Activated T-helper 9 cell treated with anti-CD3 and anti-CD28 coated beads, Interleukin-2, amount 50 U/mL, for 16 hours (primary cell): ENCODE measurements at places on chromosomes 11 and 22.
A peak's percentile ranks its signal among the peaks of the same experiment; 100 is the strongest.

- DNase-seq = no peak
These were observed 105.5 kb downstream of the KCNQ1OT1 start for GRCh38 chr11:2594267-2594666.

DNA sequence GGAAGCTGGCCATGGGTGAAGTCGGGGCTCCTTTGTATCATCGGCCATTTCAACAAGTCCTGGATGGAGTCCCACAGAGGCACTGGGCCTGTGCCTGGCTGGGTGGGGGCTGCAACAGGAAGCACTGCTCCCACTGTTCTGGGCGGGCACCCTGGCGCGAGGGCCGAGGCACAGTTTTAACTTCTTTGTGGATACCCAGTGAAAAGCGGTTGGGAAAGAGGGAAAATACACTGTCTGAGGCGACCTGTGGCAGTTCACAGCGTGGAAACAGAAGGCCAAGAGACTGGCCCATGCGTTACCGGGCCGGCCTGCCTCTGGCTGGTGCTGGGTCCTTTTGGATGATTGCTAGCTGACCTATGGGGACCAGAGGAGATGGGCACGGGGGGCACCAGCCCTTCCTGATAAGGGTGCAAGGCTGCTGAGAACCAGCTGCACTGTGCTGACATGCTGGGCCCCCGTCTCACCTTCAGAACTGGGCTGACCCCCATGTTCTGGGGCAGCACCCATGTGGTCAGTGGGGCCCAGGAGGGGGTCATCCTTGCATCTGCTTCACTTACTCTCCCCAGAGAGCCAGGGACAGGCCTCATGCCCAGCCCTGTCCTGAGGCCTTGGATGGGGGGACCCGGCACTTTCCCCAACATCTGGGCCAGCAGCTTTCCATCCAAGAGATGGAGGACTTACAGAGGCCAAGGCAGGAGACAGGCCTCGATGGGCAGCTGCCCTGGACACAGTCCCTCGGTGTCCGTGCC lies 4.2 kb downstream of the OVOL1 start:
- DNase-seq = no peak

DNA sequence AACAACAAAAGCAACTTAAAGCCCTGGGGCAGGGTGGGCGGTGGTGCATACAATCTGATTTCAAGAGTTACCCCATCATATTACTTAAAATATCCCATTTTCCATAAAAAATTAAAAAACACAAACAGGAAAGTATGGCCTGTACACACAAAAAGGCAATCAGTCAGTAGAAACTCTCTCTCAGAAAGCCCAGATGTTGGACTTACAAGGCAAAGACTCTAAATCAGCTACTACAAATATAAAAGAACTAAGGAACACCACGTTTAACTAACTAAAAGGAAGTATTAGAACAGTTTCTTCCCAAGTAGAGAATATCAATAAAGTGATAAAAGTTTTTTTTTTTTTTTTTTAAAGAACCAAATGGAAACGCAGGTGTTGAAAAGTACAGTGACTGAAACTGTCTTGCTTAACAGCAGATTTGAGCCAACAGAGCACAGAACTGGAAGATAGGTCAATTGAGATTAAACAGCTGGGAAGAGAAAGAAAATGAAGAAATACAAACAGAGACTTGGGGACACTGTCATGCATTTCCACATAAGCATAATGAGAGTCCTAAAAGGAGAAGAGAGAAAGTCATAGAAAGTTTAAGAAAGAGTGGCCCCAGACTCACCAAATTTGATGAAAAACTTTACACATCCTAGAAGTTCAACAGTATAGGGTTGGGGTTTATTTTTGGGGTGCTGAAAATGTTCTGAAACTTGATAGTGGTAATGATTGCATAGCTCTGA lies 8.6 kb downstream of the SC5D start:
- DNase-seq = no peak

DNA sequence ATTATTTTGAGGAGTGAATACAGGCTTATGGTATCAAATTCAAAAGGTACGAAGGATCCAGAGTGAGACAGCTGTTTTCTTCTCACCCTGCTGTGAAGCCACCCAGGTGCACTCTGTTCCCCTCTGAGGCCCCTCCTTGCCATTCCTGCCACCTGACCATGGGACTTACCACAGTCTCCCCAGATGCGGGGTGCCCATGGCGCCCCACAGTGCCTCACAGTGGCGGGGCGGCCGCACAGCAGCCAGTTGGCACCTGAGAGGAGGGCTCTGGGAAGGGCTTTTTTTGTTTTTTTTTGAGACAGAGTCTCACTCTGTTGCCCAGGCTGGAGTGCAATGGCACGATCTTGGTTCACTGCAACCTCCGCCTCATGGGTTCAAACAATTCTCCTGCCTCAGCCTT lies 151.7 kb downstream of the CEP164 start:
- no peak for DNase-seq

DNA sequence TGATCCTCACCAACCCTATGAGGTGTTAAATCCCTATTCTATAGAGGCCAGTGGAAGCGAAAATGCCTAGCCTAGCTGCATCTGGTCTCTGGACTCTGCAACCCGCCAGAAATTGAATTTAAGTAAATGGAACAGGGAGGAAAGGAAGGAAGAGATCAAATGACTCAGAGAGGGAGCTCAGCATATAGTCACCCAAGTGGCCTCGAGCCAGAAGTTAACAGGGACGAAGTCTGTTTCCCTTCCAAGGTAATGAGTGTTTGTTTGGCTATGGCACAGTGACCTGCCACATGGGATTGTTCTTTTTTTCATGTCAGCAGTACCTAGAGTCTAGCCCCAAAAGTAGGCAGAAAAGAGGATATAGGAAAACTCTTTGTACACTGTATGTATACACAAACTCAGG lies 66.3 kb downstream of the PAK1 start:
- no peak for DNase-seq

DNA sequence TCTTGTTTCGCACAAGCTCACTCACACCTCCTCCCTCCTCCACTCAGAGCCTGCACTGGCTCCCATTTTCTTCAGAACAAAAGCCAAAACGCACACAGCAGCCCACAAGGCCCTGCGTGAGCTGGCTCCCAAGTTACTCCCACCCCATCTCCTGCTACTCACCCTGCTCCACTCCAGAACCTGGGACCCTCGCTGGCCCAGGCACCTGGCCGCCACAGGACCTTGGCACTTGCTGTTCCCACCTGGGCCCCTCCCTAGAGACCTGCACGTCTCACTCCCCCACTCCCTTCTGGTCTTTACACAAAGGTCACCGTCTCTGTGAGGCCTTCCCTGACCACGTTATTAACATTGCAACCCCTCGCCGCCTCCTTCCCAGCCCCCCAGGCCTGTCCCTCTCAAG lies 945 bp upstream of the MFNG start:
- DNase-seq = no peak

- DNase-seq = no peak
These were observed 684.9 kb upstream of the CCDC90B start for GRCh38 chr11:83971063-83971462.

- DNase-seq = no peak
These were observed 1.1 kb upstream of the IGSF9B start for GRCh38 chr11:133957900-133958299.

DNA sequence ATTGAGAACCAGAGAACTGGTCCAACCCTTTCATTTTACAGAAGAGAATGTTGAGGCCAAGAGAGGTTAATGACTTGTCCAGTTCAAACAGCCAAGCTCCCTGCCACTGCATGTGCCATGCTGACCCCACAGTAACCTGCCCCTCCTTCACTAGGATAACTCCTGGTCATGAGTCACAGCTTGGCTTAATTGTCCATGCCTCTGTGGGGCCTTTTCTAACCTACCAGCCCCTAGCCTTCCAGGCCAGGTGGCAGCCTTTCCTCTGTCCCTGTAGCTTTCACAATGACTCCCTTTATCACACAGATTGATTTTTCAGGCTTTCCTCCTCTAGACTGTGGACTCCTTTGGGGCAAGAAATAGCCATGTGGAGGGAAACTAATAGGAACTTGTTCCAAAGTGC lies 97.2 kb downstream of the PIWIL4 start:
- no peak for DNase-seq

DNA sequence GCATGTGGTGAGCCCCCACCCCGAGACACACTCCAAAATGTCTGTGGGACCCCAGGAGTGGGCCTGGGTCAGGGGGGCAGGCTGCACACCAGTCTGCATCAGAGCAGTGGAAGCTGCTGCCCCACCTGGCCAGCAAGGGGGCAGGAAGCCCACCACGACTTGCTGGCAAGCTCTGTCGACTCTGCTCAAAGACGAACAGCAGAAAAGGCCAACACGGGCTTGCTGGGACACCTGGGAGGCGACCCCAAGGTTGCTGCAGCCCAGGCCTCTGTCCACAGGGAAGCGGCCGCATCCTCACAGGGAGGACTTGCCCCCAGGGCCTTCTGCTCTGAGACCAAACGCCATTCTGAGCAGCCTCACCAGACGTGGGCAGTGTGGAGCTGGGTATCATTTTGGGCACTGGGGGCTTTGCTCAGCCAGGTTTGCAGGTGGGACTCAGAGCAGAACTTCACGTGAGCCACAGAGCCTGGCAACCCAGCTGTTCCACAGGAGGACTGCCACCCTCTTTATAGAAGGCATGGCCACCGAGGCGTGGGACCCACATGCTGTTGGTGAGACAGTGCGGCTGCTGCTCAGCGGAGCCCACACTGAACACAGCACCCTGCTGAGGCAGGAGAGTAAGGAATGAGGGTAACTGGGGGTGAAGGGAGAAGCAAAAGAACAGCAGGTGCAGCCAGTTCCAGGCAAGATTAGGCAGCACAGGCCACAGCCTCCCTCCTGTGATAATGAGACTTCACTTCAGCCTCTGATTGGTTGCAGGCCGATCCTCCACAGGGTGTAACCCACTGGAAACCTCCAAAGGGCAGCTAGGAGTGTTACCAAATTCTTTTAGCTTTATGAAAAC lies 11.0 kb downstream of the IL17REL start:
- DNase-seq = no peak

DNA sequence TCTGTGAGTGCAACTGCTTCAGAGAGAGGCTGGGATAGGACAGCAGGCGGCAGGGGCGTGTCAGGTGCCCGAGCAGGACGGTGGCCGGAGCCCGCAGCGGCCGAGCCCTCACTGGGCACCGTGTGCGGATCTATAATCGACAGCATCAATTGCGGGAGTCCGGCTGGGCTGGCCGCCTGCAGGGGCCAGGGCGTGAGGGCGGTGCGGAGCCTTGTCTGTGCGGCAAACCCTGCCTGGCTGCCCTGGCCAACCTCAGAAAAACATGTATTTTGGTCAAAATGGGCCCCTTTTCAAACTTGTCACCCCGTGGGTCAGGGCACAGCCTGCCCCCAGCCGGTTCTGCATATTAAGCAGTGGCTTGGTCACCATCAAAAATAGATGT lies 91.3 kb upstream of the KCNQ1OT1 start:
- DNase-seq = no peak

DNA sequence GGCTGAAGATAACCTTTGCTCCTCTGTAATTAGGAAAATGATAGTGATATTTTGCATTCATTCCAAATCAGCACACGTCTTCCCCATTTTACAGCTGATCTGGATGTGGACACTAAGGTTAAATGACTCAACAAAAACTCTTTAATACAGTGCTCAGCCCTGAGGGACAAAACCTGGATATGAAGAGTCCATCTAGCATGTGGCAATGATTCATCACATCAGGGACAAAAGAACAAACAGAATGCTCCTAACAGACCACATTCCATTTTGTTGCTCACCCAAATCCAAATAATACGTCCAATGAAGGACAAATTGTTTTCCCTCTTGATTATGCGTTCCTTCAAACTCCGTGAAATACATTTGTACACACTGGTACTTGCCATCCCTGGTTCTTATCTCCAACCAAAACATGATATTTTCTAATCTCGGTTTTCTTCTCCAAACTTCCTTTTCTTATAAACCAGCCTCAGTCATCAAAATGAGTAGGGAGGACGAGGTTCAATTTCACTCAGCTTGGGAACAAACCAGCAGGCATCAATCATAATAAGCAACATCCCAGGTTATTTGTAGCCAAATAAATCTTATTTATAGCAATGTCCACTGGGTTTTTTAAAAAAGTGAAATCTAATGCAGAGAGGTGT lies 53.7 kb upstream of the MTMR2 start:
- no peak for DNase-seq

DNA sequence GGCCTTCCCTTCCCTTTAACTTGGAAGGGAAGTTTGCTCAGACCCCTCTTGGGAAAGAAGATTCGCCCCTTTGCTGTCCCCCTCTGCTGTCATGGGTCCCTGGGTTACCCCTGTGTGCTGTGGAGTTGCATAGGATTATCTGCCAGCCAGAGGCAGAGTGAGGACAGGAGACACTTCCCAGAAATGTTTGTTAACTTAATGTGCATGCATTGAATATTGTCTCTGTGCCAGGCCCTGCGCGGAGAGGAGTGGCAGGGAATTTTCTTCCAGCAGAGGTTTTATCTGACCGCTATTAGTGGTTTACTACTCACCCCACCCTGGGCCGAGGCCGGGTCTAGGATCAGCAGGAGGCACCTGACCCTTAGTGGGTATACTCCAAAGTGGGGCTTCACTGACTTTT lies 894.8 kb downstream of the TBC1D22A start:
- DNase-seq = no peak

- peak; percentile 49 for DNase-seq
These were observed 600 bp downstream of the FCHSD2 start for GRCh38 chr11:73141309-73142127.
